ENCODE measurements at places on chromosomes 12 and 14.

DNA sequence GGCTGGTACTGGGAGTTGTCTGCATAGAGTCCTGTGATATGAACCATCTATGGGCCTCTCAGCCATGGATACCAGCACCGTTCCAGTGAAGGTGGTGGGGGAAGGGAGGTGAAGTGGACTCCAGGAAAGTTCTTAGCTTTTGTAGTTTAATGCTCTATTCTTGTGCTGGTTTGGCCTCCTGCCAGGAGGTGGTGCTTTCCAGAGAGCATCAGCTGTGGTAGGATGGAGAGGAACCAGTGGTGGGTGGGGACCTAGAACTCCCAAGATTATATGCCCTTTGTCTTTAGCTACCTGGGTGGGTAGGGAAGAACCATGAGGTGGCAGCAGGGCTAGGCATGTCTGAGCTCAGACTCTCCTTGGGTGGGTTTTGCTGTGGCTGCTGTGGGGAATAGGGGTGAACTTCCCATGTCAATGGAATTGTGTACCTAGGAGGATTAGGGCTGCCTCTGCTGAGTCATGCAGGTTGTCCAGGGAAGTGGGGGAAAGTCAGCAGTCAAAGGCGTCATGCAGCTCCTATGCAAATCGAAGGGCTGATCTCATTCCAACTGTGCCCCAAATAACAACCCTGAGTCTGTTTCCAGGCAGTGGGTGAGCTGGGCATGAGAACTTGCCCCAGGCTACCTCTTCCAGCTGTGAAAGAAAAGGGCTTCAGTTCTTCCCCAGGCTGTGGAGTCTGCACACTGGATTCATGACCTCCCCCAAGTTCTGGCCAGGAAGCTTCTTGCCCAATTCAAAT lies 14.2 kb downstream of the GZMH start:
- no peak for DNase-seq

- no peak for DNase-seq
Observed at GRCh38 chr12:105920161-105920684, 218.5 kb downstream of the NUAK1 start.

- DNase-seq: no peak
Observed at GRCh38 chr12:62429457-62429856, 37.2 kb upstream of the MON2 start.

DNA sequence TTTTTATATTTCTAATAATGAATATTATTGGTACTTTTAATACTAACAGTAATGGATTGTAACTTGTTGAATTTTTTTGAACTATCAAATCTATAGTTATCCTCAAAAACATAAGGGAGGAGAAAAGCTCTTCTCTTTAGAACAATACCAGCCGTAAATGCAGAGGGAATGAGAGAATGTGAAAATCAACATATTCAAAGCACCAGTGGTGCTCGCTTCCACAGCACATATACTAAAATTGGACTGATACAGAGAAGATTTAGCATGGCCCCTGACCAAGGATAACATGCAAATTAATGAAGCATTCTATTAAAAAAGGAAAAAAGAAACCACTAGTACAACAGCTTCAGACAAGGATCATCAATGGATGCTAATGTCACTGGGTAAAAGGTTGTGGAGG lies 15.8 kb downstream of the R3HDM2 start:
- no peak for DNase-seq

DNA sequence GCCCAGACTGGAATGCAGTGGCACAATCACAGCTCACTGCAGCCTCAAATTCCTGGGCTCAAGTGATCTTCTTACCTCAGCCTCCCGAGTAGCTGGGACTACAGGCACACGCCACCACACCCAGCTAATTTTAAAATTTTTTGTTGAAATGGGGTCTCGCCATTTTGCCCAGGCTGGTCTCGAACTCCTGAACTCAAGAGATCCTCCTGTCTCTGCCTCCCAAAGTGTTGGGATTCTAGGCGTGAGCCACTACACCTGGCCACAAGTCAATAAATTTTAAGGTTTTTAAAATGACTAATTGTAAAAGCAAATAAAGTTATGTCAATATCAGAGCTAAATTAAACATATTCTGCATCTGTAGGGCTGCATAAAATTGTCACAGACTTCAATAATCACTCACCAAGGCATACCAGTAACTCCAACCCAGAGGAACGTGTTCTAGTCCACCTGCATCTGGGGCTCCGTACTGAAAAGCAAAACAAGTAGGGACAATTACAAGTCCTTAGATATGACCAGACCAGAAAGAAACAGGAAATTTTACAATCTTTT lies 13.9 kb downstream of the GNS start:
- no peak for DNase-seq

- DNase-seq: no peak
Observed at GRCh38 chr12:102023343-102023930, 38.4 kb downstream of the WASHC3 start.

DNA sequence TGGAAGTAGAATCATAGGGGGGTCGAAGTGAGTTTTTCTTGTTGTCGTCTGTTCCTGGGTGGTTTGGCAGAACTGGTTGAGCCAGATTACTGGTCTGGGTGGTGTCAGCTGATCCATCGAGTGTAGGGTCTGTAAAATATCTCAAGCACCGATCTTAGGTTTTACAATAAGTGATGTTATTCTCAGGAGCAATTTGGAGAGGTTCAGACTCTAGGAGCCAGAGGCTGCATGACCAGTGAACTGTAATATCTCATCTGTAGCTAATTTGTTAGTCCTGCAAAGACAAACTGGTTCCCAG lies 9.7 kb upstream of the SERPINA1 start:
- peak; percentile 36 for DNase-seq

DNA sequence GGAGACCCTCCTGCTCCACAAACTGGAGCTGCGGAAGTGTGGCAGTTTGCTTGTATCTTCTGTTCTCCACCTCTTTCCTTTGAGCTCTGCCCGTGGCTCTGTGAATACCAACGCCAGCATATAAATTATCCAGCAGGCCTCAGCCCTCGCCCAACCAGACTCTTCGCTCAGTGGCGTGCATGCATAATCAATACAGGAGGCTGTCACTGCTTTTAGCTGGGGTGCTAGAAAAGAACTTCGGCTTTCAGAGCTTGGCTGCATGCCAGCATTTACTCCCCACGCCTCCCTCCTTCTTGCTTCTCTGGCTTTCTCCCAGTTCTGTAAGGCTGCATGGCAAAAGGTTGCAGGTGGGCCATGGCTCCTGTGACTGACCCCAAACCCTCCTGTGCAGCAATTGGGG lies 26.9 kb downstream of the NRXN3 start:
- no peak for DNase-seq

DNA sequence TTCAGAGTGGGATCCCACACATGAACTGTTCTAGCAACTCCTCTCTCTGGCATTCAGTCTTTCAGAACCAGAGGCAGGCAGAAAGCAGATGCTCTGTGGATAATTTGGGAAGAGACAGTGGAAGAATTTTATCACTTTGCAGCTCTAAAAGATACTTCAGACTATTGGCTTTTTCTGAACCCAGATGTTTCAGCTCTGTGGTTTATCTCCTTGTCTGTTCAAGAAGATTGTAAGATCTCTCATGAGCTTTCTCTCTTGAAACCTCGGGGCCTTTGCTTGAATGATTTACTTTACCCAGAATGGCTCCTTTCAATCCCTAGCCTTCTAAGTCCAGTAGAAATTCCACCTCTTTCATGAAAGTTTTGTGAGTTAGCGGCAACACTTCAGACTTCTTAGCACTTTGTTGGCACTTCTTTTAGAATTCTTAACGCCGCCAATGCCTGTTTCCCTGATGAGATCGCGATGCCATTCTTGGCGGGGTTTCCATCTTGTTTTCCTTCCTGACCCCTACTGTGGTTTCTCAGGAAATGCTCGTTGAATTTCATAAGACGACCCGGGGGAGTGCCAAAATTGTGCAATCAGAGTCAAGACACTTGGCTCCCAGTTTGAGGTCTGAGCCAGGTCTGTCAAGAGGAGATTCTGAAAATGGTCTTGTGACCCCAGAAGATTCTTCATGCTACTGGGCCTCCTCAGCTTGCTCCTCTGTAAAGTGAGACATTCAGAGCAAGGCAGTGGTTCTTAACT lies 107.0 kb upstream of the PRICKLE1 start:
- no peak for DNase-seq

DNA sequence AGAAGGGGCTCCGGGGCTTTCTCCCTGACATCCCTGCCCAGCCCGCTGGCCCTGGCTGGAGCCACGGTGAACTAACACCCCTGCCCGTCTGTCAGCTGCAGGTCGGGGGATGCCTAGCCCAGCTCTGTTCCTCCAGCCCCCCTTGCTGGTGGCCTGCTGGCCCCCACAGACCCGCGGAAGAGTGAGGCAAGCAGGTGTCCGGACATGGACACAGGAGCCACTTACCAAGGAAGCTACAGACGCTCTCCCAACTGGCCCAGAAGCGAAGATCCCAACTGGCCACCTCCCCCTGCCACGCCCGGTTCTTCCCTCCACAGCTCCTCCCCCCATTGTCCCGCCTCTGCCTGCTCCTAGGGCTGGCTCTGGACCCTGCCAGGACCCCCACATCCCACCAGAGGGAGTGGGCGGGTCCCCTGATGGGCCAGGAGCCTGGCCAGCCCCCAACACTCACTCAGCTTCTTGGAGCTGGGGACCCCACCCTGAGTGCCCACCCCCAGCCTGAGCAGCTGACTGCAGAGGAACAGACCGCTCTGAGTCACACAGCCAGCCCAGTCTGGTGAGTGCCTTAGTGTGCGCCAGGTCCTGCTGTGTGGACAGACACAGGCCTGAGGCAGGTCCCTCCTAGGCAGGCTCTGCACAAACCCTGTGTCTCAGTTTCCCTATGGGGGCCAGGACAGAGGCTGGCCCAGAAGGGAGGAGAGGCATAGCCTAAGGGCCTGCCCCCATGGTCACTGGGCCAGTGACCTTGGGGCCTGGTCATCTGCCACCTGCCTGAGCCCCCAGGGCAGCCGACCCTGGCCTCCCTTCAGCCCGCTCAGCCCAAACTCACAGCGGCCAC lies 7.7 kb downstream of the AHNAK2 start:
- peak; percentile 59 for DNase-seq
